ENCODE measurements at places on chromosomes 13 and 19.
A peak's percentile ranks its signal among the peaks of the same experiment; 100 is the strongest.

DNA sequence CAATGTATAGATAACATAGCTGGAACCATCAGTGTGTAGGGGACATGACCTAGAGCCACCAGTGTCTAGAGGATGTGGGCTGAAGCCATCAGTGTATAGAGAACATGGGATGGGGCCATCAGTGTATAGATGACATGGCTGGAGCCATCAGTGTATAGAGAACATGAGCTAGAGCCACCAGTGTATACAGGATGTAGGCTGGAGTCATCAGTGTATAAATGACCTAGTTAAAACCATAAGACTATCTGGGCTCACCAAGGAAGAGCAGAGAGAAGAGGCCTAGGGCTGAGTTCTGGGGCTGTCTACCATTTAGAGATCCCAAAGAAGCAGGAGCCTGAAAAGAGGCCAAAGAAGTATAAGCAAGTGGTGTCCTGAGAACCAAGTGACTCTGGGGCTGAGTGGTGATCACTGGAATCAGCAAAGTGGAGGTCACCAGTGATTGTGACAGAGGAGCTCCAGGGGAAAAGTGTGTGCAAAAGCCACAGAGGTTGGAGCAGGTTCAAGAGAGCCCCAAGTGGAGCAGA, 41.0 kb downstream of the RFX2 start:
- DNase-seq, result no peak

GRCh38 chr19:14460935-14461334, 14.2 kb downstream of the PTGER1 start:
- DNase-seq, result no peak

- no peak for DNase-seq
Measured at GRCh38 chr13:106405731-106406130, 129.7 kb downstream of the EFNB2 start.

GRCh38 chr13:91368101-91368500, 20.6 kb downstream of the MIR17HG start:
- DNase-seq, result no peak

GRCh38 chr19:48780631-48781391, 25.5 kb downstream of the FGF21 start:
- peak; percentile 84 for DNase-seq
